ENCODE measurements at places on chromosomes 1 and 21.

DNA sequence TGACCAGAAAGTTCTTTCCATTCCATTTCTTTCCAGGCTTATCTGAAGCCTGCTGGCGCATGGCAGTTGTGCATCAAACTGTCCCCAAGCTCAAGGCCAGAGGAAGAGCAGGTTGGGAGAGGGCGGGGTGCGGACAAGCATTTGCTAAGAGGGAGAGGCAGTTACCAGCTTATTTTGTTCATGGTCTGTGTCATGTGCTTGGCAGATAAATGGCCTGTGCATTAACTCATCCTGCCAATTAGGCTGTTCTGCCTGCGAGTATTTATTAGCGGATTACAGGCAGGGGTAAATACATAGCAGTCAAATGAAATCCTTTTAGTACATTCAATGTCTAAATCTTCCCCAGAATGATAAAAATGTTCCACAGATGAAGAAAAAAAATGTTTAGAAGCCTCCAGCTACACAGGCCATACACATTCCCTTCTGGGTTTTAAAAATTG lies 48.9 kb upstream of the B3GALNT2 start:
- DNase-seq: no peak

GRCh38 chr1:18924221-18924691 lies 21.9 kb upstream of the ALDH4A1 start:
- DNase-seq: peak; percentile 73

GRCh38 chr1:167562702-167563101 lies 9.1 kb upstream of the CREG1 start:
- peak; percentile 38 for DNase-seq

DNA sequence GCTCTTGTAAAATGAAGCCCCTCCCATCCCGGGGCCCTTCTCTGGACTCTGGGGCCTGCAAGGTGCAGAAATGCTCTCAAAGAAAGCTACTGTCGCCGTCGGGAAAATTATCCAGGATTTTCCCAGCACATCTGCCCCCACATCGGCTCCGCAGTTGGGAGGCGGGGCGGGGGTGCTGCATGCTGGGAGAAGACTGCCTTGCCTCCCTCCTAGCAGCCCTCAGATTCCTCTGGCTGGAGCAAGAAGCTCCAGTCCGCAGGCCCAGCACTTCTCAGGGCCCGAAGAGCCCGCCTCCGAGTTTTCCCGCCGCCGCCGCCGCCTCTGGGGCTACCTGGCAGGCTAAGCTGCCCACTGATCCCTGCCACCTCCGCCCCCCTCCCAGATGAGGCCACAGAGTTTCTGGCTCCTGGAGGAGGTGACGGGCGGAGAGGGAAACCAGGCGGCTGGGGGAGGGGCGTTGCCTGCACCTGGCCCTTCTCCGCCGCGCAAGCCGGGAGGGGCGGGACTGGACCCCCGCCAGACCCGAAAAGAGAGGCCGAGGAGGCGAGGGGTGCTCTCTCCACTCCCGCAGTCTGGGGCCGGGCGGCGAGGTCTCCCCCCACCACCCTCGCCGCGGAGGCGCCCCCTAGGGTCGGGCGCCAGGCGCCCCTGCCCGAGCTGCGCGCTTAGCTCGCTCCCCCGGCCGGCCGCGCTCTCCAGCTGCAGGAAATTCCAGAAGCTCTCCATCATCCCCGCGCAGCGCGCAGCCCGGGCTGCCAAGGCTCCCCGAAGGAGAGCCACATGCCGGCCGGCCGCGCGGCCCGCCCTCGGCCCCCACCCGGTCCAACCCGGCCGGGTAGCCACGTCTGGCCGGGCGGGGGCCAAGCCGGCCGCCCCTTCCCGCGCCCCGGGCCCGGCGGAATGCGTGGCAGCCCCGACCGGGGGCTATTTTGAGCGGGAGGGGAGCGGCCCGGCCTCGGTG lies 28.8 kb downstream of the AHDC1 start:
- DNase-seq: peak; percentile 93

GRCh38 chr1:6909857-6910256 lies 124.6 kb downstream of the CAMTA1 start:
- DNase-seq: no peak

GRCh38 chr1:183804916-183805841 lies at the start of gene RGL1:
Gene RGL1, plus strand, starts transcription at chr1:183805120. Its CDS starts 178 bp downstream, at chr1:183805298.
- peak; percentile 94 for DNase-seq

GRCh38 chr1:7199077-7199779 lies 414.0 kb downstream of the CAMTA1 start:
- DNase-seq: no peak

GRCh38 chr1:22557341-22557950 lies 5.8 kb upstream of the EPHA8 start:
- no peak for DNase-seq

DNA sequence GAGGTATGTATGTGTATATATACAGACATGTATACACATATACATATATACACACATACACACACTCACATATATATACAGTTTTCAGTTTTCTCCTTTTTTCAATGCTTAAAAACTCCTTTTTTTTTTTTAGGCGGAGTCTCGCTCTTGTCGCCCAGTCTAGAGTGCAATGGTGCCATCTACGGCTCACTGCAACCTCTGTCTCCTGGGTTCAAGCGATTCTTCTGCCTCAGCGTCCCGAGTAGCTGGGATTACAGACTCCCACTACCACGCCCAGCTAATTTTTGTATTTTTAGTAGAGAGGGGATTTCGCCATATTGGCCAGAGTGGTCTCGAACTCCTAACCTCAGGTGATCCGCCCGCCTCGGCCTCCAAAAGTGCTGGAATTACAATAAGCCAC lies 27.0 kb downstream of the STYXL2 start:
- no peak for DNase-seq

GRCh38 chr1:235790123-235790522 lies 76.6 kb downstream of the LYST start:
- DNase-seq: no peak

DNA sequence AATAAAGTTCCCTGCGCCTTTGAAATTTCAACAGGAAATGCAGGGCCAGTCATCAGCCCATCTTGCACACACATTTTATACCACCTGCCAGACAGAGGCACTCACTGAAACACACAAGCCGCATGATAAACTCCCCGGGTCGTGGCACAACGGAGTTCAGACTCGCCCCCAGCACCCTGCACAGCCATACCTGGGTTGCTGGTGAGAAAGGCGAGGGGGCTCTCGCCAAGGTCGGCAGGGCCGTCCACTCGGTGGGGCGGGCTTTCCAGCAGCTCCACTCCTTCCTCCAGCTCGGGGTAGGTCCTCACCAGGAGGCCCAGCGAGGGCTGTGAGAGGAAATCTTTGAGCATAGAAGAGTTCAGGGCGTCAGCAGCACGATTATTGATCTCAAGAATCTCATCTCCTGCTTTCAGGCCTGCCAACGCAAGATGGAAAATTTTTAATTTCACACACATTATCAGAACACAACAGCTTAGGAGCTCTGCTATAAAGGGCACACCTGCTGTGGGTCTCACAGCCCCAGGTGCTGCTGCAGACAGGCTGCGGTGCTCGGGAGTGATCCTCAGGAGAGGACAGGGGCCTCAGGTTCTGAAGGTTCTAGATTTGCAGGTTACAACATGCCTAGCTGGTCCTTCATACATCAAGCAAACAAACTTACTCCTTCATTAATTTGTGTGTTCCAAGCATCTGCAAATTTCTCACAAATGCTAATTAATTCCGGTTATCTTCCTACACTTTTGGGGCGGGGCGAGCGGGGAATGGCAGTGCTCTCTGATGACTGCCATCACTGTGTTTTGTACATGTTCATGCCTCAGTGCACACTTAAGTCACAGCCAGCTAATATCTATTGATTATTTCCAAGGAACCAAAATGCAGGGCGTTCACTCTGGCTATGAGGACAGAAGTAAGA lies 144.2 kb upstream of the KRTAP19-8 start:
- DNase-seq: no peak

- DNase-seq: peak; percentile 54
Measured at GRCh38 chr1:155174324-155175280, 953 bp downstream of the TRIM46 start.
